Stimulated activated CD4-positive, alpha-beta T cell treated with anti-CD3 and anti-CD28 coated beads, Interleukin-2, amount 100 ng/mL, for 48 hours (primary cell): ENCODE measurements at places on chromosomes 2 and 18.

DNA sequence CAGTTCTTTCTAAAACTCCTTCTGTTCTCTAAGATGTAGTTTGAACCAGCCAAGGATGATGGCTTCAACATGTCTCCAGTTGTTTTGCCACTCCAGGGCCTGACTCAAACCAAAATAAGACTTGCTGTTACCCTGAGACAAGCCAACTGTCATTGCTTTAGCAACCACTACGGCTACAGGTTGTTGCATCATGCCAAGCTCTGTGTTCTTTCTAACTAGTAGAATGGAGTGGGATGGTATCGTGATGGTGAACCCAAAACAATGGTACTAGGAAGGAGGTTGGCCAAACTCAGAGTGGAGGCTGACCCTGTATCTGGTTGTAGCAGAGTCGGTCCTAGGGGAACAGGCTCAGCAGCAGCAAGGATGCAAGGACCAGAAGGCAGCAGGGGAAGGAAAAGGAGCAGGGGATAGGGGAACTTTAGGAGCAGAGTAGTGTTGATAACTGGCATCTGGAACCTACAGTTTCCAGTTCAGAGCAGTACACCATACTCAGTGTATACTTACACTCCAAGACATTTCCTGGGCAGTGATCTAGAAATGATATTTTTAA, 51.6 kb downstream of the PDK1 start:
- DNase-seq = no peak

- DNase-seq = no peak
Observed at GRCh38 chr2:39266139-39266805, 22.5 kb upstream of the CDKL4 start.

DNA sequence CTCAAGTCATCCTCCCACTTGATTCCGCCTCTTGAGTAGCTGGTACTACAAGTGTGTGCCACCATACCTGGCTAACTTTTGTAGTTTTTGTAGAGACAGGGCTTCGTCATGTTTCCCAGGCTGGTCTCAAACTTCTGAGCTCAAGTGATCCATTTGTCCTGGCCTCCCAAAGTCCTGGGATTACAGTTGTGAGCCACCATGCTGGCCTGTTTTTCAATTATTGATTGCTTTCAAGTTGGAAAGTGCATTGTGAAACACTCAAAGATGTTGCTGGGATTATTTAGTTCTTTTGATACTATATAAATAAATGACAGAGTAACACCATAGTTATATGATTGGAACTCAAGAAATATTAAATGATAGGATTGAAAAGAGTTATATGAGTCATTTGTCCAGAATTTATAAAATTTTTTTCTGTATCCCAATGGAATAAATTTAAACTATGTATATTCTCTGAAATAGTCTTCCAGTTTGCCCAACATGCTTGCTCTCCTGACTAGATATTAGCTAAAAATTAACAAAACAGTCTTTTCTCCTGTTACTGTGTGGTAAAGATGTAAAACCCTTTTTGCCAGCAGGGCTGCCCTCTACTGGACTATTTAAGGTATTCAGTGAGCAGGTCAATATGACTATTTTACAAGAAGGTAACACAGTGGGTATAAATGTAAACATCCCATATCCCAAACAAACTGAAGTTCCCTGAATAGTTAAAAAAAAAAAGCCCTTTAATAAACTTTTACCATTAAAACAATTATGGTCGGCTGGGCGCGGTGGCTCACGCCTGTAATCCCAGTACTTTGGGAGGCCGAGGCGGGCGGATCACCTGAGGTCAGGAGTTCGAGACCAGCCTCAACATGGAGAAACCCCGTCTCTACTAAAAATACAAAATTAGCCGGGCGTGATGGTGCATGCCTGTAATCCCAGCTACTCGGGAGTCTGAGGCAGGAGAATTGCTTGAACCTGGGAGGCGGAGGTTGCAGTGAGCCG, 42.7 kb downstream of the ACSL3 start:
- DNase-seq = peak; percentile 9

- DNase-seq = no peak
Observed at GRCh38 chr2:239519921-239520585, 119.2 kb upstream of the HDAC4 start.

DNA sequence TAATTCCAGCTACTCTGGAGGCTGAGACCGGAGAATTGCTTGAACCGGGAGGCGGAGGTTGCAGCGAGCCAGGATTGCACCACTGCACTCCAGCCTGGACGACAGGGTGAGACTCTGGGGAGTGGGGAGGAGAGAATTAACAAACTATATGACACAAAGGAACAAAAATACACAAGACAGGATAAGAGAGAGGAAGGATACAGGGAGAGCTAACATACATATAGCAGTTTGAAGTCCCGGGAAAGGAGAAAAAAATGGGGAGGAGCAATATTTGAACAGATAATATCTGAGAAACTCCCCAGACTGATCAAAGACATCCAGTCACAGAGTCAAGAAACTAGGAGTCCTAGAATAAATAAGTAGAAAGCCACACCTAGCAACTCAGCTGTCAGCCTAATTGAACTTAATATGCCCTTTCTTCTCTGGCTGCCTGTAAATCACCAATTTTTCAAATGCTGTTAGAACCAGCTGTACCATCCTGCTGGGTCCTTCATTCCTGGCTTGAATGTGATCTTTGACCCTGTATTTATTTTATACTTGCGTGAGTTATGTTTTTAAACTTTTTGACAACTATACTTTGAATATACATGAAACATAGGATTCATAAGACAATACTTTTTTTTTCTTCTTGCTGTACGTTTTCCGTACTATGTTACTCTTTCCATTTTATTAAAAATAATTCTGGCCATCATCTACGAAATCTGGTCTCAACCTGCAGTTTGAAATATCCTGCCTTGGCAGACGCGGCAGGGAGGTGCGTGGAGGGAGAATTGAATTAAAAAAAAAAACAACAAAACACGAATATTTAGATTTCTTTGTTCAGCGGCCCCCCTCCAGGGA, 876 bp upstream of the CYP27A1 start:
- DNase-seq = no peak

DNA sequence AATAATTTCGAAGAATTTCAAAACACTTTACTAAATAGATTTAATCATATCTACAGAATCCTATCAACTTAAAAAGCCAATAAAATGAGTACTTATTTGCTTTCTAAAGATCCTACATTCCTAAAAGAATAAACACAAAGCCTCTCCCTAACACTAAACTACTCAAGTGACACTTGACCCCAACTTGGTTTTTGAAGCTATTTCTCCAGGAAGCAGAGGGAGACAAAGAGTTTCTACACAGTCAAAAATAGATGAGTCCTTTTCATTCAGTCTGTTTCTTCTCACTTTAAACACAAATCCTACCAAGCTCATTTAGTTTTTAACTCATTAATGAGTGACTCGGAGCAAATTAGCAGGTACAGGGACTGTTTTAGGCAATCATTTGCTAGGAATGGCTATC, 2.1 kb downstream of the ATL2 start:
- DNase-seq = no peak

GRCh38 chr18:51878724-51879123, 461.3 kb upstream of the DCC start:
- no peak for DNase-seq

GRCh38 chr2:32719933-32720716, 92.3 kb downstream of the TTC27 start:
- no peak for DNase-seq

DNA sequence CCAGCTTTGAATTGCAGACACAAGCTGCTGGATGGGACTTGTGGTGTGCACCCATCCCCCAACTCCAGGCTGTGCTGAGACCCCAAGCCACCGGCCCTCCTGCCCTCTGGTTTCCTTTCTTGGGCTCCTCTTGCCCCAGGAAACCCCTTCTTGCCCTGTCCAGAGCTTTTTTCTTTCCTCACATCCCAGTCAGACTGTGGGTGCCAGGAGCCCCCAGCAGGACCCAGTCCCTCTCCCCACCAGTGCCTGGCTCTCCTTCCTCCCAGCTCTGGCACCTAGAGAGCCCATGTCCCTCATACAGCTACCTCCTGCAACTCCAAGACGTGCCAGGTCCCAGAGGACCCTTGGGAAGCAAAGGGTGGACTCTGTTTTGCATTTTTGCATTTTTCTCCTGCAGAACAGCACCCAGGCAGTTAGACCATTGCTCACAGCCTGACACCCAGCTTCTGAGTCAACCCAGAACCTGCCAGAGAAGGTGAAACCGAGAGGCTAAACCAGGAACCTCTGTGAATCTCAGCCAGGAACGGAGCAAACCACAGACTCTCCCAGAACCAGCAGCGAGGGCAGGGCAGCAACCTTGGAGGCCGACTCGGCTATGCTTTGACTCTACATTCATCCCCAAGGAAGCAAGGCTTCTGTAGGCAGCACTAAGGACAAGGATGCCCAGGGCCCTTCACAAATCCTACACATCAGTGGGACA, 221.1 kb downstream of the ANAPC1 start:
- DNase-seq = peak; percentile 45

DNA sequence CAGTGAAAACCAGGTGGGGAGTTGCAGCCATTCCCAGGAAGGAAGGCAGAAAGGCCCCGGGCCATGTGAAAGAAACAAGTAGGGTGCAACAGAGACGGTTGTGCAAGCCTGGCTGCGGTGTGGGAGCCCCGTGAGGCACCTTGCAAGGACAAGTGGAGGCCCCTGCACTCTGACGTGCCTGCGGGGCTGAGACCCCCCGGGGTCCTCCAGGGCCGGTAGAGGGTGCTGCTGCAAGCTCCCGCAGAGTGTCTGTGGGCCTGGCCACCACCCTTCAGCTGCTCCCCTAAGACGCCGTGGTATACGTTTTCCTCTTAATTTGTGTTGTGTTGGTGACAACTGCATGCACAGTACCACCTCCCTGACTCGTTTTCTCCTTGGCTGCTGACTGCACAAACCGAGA, 27.4 kb upstream of the MC5R start:
- no peak for DNase-seq

DNA sequence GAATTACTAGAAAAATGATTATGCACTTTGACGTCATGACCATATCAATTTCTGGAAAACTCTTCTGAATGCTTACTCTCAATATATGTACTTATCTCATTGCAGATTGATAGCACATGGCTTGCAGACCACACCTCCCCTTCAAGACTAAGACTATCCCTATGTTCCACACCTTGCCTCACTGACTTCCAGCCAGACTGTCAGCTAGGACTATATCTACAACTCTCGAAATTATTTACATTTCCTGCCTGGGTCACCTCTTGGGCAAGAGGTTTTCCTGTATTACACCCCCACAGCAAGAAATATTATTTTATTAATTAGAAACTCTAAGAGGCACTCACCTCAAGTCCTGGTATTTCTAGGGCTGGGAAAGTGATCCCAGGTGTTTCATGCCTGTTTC, 236.6 kb downstream of the CYRIA start:
- no peak for DNase-seq

- no peak for DNase-seq
Observed at GRCh38 chr2:216927163-216927562, 67.3 kb upstream of the TNP1 start.

GRCh38 chr2:33133454-33133952, 186.8 kb downstream of the LTBP1 start:
- DNase-seq = no peak

- DNase-seq = no peak
Observed at GRCh38 chr2:190972213-190972612, 41.8 kb downstream of the STAT1 start.

DNA sequence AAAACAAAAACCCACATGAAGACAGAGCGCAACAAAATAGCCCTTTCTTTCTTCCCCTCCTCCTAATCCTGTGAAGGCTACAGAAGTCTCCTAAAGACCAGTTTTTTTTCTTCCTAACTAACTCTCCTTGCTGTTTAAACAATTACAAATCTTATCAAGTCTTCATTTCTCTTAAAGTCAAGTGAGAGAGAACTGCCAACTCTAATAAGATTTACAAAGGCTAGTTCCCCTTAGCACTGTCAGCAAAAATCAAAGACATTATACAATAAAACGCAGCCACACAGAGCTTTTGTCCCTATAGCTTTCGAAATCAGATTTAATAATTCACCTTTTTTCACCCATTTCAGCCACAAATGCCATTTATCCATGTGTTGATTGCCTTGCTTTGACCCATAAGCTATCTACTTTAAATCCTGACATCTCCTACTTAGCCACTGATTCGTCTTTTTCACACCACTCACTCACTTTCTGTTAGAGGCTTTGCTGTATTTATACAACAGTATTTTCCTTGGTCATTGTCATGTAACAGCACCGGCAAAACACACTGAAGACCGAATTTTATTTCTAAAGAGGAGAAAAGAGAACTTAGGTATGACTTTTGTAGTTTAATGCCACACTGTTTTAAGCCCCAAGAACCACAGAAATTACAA, 5.9 kb downstream of the NRXN1 start:
- no peak for DNase-seq

DNA sequence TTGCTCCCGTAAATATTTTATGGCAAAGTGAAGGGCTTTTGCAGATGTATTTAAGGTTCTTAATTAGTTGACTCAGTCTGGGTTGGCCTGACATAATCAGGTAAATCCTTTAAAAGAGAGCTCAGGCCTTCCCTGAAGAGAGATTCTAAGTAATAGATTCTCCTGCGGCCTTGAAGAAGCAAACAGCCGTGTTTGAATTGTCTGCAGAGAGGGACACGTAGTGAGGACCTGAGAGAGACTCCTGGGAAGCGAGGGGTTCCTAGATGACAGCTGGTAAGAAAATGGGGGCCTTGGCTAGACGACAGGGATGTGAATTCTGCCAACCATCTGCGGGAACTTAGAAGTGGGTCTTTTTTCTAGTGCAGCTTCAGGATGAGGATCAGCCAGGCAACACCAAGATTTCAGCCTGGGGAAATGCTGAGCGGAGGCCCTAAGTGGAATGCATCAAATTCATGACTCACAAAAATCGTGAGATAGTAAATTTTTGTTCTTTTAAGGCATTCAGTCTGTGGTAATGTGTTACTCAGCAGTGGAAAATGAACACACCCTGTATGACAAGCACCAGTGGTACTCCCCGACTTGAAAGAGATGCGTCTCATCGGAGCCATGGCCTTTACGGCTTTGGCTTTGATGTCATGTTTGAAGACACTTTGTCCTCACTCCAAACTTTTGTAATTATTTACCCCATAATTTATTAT, 62.1 kb upstream of the SMIM21 start:
- no peak for DNase-seq

- DNase-seq = no peak
Observed at GRCh38 chr18:9419956-9420631, 55.2 kb upstream of the RALBP1 start.

- no peak for DNase-seq
Observed at GRCh38 chr2:179017773-179018357, 32.1 kb downstream of the CCDC141 start.

GRCh38 chr2:178412047-178412446, 38.9 kb downstream of the PRKRA start:
- DNase-seq = no peak

GRCh38 chr2:145220496-145220895, 700.6 kb upstream of the ZEB2 start:
- DNase-seq = no peak

- DNase-seq = no peak
Observed at GRCh38 chr18:10453261-10453805, 1.1 kb upstream of the APCDD1 start.

- no peak for DNase-seq
Observed at GRCh38 chr2:29689666-29690065, 231.7 kb downstream of the ALK start.

GRCh38 chr2:44768438-44769236, 172.9 kb upstream of the SIX3 start:
- DNase-seq = no peak

GRCh38 chr2:220034426-220035130, 407.1 kb downstream of the SLC4A3 start:
- DNase-seq = no peak
